Activated B cell treated with CpG ODN at 0.5 μM for 24 hours (primary cell): ENCODE measurements at places on chromosomes 7 and 10. TPM values are rescaled to one million over a fixed set of nuclear protein-coding genes. Genes with fewer than 3 reads are reported as not detected.

DNA sequence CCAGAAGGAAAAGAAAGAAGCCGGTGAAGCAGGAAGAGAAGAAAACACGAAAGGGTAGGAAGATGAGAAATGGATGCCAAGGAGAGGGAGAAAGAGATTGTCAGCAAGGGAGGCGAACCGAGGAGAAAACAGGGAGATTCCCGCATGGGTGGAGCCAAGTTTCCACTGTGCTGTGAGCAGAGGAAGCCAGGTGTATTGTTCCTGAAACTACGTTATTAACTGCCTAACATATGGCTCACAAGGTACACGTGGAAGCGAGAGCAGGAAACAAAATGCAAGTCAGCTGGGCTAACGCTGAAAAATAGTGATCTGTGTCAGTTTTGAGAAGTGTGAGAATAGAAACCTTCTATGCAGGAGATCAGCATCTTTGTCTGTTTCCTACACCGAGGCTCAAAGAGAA, 20.4 kb upstream of the HIPK2 start:
- H3K36me3 ChIP-seq, result no peaks in the 10 kb centered on the region
- H3K4me3 ChIP-seq, result no peak overlapping the region
- DNase-seq, result no peak
- H3K4me1 ChIP-seq, result peaks cover 10% of the 10 kb centered on the region
- no peak overlapping the region for H3K27ac ChIP-seq
- no peaks in the 10 kb centered on the region for H3K27me3 ChIP-seq

Gene PNLIP
- not detected in 2 replicates for total RNA-seq

DNA sequence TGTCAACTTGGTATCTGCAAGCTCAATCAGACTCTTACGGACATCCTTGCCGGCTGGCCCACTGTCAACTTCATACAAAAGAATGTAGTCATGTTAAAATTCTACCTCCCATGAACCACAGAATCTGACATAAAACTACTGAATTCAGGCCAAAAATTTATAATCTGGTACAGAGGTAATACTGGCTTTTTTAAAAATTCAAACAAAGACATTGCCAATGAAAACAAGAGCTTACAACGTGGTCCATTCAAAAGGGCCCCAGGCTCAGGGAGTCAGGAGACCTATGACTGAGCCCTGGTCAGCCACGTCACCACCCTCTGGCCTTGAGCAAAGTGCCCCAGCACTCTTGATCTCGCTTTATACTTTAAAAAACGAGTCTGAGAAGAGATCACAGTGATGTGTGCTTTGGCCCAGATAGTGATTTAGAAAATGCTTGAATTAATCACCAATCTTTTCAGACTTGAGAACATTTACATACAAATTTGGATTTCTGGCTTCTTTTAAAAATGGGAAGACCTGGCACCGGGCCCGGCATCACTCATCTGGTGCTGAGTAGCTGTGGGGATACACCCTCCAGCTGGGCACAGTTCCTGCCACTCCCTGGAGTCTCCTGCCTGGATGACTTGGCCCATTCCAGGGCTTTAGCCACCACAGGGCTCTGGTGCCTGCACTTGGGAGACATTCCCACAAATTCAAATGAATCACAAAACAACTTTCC, 94.1 kb downstream of the PIP4K2A start:
- H3K27ac ChIP-seq, result peak overlapping the region; percentile 32
- no peak overlapping the region for H3K4me3 ChIP-seq
- no peak for DNase-seq
- H3K4me1 ChIP-seq, result peaks cover 91% of the 10 kb centered on the region
- H3K36me3 ChIP-seq, result peaks cover 10% of the 10 kb centered on the region

DNA sequence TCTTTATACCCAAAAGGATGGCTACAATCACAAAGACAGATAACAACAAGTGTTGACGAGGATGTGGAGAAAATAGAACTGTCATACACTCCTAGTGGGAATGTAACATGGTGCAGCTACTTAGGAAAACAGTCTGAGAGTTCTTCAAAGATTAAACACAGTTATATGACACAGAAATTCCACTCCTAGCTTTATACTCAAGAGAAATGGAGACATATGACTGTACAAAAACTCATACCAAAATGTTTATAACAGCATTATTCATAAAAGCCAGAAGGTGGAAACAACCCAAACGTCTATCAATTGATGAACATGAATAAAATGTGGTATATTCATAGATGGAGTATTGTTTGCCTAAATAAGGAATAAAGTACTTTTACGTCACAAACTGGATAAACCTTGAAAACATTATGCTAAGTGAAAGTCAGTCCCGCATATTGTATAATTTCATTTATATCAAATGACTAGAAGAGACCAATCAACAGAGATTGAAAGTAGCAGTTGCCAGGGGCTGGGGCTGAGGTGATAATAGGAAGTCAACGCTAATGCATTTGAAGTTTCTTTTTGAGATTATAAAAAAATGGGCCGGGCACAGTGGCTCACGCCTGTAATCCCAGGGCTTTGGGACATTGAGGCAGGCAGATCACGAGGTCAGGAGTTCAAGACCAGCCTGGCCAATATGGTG, 61.6 kb upstream of the SRPK2 start:
- H3K27me3 ChIP-seq, result no peaks in the 10 kb centered on the region
- peaks cover 69% of the 10 kb centered on the region for H3K4me1 ChIP-seq
- no peaks in the 10 kb centered on the region for H3K36me3 ChIP-seq
- H3K4me3 ChIP-seq, result no peak overlapping the region

Gene CPA2
- total RNA-seq, result not detected in 2 replicates

GRCh38 chr7:35831208-35831607, 30.4 kb downstream of the SEPTIN7 start:
- peaks cover 52% of the 10 kb centered on the region for H3K36me3 ChIP-seq
- H3K27ac ChIP-seq, result no peak overlapping the region
- H3K4me1 ChIP-seq, result peaks cover 56% of the 10 kb centered on the region
- H3K27me3 ChIP-seq, result no peaks in the 10 kb centered on the region
- DNase-seq, result no peak

Gene RNLS
- total RNA-seq, result 4.9 and 5.7 TPM in 2 replicates

DNA sequence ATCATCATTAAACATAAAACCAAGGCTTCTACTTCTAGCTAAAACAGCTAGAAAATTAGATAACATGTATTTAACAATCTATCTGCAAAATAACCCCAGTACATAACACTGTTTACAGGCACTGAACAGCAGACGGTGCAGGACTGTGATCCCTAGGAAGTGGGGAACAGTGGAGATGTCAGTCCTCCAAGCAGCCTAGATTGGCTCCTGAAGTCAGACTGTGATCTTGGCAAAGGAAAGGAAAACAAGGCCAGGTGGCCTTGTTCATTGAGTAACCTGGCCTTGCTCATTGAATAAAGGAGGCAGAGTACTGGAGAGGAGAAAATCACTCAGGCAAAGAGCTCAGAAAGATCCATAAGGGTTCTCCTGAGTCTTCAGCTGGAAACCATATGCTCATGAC, 77.7 kb upstream of the DIP2C start:
- no peaks in the 10 kb centered on the region for H3K4me1 ChIP-seq
- H3K27me3 ChIP-seq, result peaks cover 15% of the 10 kb centered on the region
- no peak overlapping the region for H3K27ac ChIP-seq
- no peak for DNase-seq

Gene TMEM26
- not detected in 2 replicates for total RNA-seq

DNA sequence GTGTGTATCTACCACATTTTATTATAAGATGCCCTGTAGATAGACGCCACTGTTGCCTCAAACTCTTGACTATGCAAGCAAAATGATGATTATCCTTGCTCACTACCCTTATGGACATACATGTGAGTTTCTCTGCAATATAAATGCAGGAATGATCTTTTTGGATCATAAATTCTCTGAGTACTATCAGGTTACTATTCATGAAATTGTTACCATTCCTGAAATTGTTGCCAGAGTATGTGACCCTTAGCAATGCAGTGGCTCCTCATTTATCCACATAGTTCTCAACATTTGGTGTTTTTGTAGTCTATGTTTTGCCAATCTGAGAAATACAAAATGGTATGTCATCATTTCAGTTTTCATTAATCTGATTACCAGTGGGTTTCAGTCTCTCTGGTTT, 166.2 kb upstream of the FAM3C start:
- DNase-seq, result no peak
- H3K36me3 ChIP-seq, result no peaks in the 10 kb centered on the region
- no peak overlapping the region for H3K4me3 ChIP-seq
- no peak overlapping the region for H3K27ac ChIP-seq

Gene CCL24
- total RNA-seq, result 0.81 and 1.2 TPM in 2 replicates

GRCh38 chr7:80449836-80450235, 62.0 kb downstream of the GNAT3 start:
- DNase-seq, result no peak
- H3K27me3 ChIP-seq, result no peaks in the 10 kb centered on the region
- no peaks in the 10 kb centered on the region for H3K4me1 ChIP-seq
- H3K4me3 ChIP-seq, result no peak overlapping the region
- H3K27ac ChIP-seq, result no peak overlapping the region

DNA sequence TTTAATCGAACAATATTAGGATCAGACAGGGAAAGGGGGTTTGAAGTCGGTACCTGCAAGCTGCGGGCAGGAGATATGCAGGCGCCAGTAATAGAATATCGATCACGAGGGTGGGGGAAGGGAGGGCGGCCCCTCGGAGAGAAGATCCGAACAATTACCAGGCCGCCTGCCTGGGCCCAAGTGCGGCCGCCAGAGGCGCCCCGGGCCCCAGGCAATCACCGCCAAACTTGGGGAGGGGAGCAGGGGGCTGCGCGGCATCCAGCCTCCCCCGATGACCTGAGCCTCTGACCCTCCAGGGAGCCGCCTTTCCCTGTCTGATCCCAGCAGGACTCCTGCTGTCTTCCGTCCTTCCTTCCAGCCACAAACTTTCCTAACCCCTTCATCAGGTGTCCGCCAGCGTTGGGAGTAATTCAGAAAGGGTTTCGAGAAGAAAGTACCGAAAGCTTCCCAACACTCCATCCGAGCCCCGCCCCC, 1.1 kb downstream of the NKX1-2 start:
- DNase-seq, result no peak
- H3K27ac ChIP-seq, result no peak overlapping the region
- H3K4me1 ChIP-seq, result peaks cover 33% of the 10 kb centered on the region
- peak overlapping the region; percentile 33 for H3K4me3 ChIP-seq
- H3K36me3 ChIP-seq, result no peaks in the 10 kb centered on the region

Gene SLC16A12
- not detected in 2 replicates for total RNA-seq

DNA sequence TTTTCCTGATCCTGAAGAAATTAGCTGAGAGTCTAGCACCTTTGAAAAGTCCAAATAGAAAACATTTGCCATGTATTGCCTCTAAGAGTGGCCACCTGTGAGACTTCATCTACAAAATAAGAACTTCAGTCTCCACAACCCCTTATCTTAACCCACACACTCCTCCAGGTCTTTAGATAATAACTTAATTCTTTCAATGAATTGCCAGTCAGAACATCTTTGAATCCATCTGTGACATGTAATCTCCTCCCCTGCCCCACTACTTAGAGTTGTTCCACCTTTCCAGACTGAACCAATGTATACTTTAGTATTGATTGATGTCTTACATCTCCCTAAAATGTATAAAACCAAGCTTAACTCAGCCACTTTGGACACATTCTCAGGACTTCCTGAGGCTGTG, 84.4 kb upstream of the FAM171A1 start:
- no peaks in the 10 kb centered on the region for H3K36me3 ChIP-seq
- no peaks in the 10 kb centered on the region for H3K4me1 ChIP-seq
- peaks cover 11% of the 10 kb centered on the region for H3K27me3 ChIP-seq
- H3K4me3 ChIP-seq, result no peak overlapping the region
- no peak for DNase-seq
- H3K27ac ChIP-seq, result no peak overlapping the region

Gene THAP5
- total RNA-seq, result 22.1 and 26.3 TPM in 2 replicates

Gene CTAGE6
- total RNA-seq, result 1.0 and 2.2 TPM in 2 replicates

- no peak overlapping the region for H3K4me3 ChIP-seq
- no peaks in the 10 kb centered on the region for H3K4me1 ChIP-seq
- peaks cover 18% of the 10 kb centered on the region for H3K27me3 ChIP-seq
- no peaks in the 10 kb centered on the region for H3K36me3 ChIP-seq
- no peak for DNase-seq
Measured at GRCh38 chr7:25382869-25383268, 154.6 kb upstream of the NPVF start.

- H3K36me3 ChIP-seq, result peaks cover 7% of the 10 kb centered on the region
- H3K4me1 ChIP-seq, result peaks cover 6% of the 10 kb centered on the region
- H3K27me3 ChIP-seq, result no peaks in the 10 kb centered on the region
- H3K4me3 ChIP-seq, result no peak overlapping the region
Measured at GRCh38 chr7:155182406-155182970, 112.4 kb downstream of the HTR5A start.

Gene SUN3
- not detected in 2 replicates for total RNA-seq

Gene CCDC3
- total RNA-seq, result 0.07 TPM in 1 of 2 replicates, not detected in the other

DNA sequence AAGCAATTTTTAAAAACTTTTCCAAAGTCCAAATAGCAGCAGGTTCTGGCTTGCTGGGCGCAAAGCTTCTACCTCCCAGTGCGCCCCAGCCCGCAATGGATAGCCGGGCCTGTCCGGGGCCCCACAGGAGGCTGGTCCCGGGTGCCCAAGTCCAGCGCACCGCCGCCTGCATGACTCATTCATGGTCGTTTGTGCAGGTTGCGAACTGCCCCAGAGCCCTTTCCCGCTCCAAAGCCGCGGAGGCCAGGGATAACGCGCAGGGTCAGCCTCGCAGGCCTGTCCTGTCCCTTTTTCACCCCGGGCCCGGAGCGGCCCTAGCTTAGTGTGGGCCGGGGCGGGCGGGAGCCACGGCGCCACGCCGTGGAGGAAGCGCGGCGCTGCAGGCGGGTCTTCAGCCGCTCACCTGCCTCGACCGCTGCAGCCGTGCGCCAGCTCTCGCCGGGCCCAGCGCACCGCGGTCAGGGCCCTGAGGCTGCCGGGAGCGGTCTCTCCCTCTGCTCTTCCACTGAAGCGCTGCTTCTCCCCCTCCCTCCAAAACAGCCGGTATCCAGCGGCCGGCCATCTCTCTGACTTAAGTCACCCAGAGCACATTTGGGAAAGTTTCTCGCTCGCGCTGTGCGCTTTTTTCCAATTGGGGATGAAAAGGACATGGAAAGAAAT, 1.7 kb upstream of the EGR2 start:
- H3K36me3 ChIP-seq, result peaks cover 11% of the 10 kb centered on the region
- peak; percentile 75 for DNase-seq

- peaks cover 22% of the 10 kb centered on the region for H3K4me1 ChIP-seq
- DNase-seq, result no peak
- H3K27ac ChIP-seq, result no peak overlapping the region
- H3K4me3 ChIP-seq, result no peak overlapping the region
Measured at GRCh38 chr10:86798025-86798424, 41.6 kb downstream of the BMPR1A start.

GRCh38 chr10:77428691-77429395, 208.8 kb downstream of the KCNMA1 start:
- no peaks in the 10 kb centered on the region for H3K4me1 ChIP-seq
- H3K36me3 ChIP-seq, result no peaks in the 10 kb centered on the region
- no peak overlapping the region for H3K27ac ChIP-seq
- H3K4me3 ChIP-seq, result no peak overlapping the region
- DNase-seq, result no peak

Gene EBF3
- total RNA-seq, result not detected in 2 replicates

DNA sequence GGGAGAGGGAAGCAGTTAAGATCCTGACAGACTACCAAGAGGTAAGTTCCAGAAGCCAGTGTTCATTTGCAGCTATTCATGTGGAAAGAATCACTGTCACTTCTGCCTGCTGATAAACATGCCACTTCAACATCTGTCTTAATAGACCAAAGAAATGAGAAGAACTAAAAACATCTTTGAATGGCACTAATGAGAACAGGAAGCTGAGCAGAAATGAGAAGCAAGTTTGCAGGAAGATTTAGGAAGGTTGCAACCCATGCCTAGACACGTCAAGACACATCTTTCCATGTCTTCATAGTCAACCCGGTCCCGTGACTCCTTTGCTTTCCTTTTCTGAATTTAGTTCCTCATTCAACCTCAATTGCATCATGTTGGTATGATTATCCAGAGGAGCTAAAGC, 180.0 kb downstream of the PDE1C start:
- no peaks in the 10 kb centered on the region for H3K27me3 ChIP-seq
- no peaks in the 10 kb centered on the region for H3K4me1 ChIP-seq
- no peaks in the 10 kb centered on the region for H3K36me3 ChIP-seq
- H3K27ac ChIP-seq, result no peak overlapping the region
- no peak for DNase-seq

Gene ADCYAP1R1
- not detected in 2 replicates for total RNA-seq
